ENCODE measurements at places on chromosomes 6 and 20. TPM values are rescaled to one million over a fixed set of nuclear protein-coding genes. Genes with fewer than 3 reads are reported as not detected.

The HTR1E gene
- total RNA-seq, result not detected

The CLPSL1 gene
- not detected for total RNA-seq

The WFDC12 gene
- not detected for total RNA-seq

DNA sequence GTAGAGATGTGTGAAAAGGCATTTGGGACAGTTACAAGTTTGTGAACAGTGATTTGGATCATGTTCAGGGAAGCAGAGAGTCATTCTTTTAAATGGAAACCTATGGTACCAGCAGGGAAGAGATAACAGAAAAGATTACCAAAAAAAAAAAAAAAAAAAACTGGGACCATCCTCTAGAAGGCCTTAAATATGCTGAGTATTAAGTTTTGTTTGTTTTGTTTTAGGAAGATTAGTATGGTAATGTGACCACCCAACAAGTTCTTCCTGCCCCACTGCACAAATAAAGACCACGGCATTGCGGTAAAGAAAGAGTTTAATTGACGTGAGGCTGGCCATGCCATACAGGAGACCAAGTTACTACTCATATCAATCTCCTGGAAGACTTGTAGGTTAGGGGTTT is 946.2 kb downstream of the KIF16B start:
- DNase-seq, result peak; percentile 6

DNA sequence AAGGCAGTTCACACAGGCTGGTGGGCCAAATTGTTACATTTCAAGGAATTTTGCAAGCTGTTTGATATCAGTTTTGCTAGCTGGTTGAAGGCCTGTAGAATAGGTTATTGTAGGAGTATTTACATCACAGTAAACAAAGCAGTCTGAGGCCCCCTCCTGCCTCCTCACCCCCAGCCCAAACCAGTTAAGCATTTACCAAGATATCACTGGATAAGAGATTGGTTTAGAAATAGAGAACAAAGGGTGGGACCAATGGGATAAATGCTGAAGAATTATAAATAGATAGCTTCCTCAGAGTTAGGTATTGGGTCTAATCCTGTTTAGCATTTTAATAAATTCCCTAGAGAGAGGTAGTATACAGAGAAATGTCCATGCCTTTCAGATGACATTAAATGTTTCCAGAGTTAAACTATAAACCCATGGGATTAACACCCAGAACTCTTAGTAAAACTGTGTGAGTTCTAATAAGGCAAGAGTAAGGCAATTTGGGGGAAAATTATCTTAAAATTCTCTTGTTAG is 2.3 kb upstream of the PHACTR2 start:
- no peak for DNase-seq

GRCh38 chr6:111808493-111808892 is 64.8 kb downstream of the FYN start:
- DNase-seq, result no peak

- DNase-seq, result no peak
Observed at GRCh38 chr6:15515226-15515625, 147.6 kb downstream of the DTNBP1 start.

GRCh38 chr6:79170959-79171358 is 63.5 kb downstream of the HMGN3 start:
- DNase-seq, result no peak
